ENCODE measurements at places on chromosomes 1 and 21. TPM values are rescaled to one million over a fixed set of nuclear protein-coding genes. Genes with fewer than 3 reads are reported as not detected.

GRCh38 chr1:193190096-193190744, 3.8 kb upstream of the B3GALT2 start:
- peak; percentile 45 for DNase-seq

- DNase-seq: peak; percentile 66
Observed at GRCh38 chr1:211259638-211260126, 516 bp downstream of the RCOR3 start.

- no peak for DNase-seq
Observed at GRCh38 chr1:152741656-152742055, 16.2 kb upstream of the KPRP start.

DNA sequence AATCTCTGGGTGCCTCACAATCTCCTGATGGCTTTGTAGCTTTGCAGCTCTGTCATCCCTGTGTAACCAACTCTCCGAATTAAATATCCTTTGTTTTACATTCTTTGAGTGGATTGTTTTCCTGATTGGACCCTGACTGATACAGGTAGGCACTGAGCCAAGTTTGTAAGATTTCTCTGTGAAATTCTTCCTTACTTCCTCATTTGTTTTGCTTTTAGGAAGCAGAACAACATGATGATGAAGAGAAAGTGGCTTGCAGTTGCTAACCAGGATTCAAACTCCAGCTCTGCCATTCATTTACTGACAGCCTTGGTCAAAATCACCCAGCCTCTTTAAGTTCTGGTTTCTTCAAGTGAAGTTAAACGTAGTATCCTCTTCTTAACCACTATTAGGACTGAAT, 452.3 kb downstream of the OMA1 start:
- DNase-seq: no peak

DNA sequence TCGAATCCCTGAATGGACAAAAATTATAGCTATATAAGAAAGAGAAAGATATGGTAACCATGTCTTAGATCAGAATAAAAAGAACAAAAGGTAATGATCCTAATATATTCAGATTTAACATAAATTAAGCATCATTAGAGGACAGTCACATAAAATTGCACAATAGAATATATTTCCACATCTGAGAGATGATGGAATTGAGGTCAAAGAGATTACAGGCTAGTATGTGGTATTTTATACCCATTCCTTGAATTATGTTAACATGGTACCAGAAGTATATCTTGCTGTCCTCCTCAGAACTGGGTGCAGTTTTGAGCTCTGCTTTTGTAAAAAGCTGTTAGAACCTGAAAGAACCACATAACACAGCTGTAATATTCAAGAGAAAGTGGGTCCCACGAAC, 245.6 kb upstream of the HOOK1 start:
- peak; percentile 29 for DNase-seq

- DNase-seq: peak; percentile 88
Observed at GRCh38 chr21:45981151-45982091, at the start of gene COL6A1. Gene COL6A1, plus strand, starts transcription at chr21:45981770. Its CDS starts 81 bp downstream, at chr21:45981851.

GRCh38 chr1:173304529-173305227, 97.5 kb upstream of the TNFSF4 start:
- no peak for DNase-seq

- no peak for DNase-seq
Observed at GRCh38 chr1:227490478-227490877, 72.9 kb upstream of the ZNF678 start.

- DNase-seq: no peak
Observed at GRCh38 chr1:94100785-94101612, 19.9 kb downstream of the ABCA4 start.

DNA sequence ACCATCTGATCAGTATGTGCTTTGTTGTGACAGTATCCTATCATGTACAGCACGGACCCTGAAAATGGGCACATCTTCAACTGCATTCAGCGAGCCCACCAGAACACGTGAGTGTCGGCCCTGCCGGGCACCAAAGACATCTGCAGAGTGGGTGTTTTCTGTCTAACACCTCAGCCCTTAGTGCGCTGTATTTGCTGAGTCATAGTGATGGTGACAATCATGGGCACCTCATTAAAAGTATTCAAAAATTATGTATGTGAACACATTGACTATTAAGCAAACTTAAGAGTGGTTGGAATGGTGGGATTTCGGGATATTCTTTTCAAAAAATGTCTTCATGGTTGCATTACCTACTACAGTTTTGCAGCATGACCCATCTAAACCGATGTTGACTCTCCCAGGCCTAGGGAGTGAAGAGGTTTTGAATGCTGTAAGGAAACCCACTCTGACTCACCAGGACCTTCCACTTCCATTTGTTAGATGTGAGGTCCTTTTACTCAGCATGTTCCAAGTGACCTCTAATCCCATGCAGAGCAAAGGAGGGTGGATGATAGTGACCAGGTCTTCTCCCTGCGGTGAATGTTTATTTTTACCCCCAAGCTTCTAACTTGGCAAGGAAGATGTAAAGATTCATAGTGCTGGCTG, 20.1 kb downstream of the MGST3 start:
- DNase-seq: no peak

DNA sequence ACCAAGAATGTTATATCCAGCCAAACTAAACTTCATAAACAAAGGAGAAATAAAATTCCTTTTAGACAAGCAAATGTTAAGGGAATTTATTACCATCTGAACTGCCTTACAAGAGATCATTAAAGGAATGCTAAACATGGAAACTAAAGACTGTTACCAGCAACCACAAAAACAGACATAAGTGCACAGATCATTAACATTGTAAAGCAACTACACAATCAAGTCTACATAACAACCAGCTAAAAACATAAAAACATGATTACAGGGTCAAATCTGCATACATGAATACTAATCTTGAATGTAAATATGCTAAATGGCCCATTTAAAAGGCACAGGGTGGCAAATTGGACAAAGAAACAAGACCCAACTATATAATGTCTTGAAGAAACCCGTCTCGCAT, 211.0 kb upstream of the PBX1 start:
- no peak for DNase-seq

DNA sequence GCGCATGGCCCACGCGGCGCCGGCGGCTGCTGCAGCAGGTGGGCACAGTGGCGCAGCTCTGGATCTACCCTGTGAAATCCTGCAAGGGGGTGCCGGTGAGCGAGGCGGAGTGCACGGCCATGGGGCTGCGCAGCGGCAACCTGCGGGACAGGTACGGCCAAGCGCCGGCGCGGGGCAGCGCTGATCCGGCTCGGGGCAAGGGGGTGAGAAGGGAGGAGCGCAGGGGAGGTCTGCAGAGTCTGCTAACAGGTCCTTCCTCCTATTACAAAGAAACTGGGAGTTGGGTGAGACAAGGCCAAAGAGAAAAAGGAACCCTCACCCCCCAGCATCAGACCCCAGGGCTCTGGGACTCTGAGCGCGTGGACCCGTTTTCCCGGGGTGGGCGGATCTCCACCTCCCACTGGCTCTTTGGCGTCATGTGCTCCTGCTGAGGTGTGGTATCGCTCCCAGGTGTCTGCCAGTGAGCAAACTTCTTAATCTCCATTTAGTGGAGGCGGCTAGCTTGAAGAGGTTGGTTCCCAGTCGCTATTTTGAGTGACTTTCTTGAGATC, 431 bp downstream of the MTARC1 start:
- DNase-seq: no peak

- no peak for DNase-seq
Observed at GRCh38 chr1:219790834-219791615, 137.3 kb downstream of the SLC30A10 start.

DNA sequence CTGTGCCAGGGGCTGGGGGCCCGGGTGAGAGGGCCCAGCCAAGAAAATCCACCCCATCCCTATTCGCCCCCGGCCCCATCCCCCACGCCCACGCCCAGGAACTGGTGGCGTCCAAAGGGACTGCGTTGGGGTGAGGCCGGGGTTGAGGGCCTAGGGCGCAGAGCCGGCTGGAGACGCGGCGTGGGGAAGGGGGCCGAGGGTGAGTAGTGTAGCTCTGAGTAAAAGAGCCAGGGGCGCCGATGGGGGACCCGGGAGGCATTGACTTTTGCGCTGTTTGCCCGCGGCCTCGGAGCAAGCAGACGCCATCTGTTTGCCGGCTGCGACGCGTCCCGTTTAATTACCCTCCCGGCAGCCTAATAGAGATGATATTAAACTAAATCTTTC, 3.5 kb upstream of the DMRTA2 start:
- no peak for DNase-seq

DNA sequence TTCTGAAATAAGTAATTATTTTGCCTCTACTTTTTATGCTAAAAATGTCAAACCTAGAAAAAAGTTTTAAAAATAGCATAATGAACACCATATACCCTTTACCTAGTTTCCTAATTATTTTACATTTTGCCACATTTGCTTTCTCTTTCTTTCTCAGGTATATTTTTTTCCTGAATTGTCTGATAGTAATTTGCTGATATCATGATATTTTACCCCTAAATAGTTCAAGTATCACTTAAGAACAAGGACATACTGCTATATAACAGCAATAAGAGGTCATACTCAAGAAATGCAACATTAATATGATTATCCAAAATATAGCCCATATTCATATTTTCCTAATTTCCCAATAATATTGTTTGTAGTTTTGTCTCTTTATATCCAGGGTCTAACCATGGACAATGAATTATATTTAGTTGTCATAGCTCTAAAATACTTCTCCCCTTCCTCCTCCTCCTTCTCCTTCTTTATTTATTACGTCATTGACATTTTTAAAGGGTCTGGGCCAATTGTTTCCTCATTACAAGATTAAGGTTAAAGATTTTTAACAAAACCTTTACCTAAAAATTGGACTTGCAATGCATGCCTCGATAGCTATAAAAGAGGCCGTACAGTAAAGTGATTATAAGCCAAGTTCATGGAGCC, 20.3 kb upstream of the SMYD2 start:
- no peak for DNase-seq

DNA sequence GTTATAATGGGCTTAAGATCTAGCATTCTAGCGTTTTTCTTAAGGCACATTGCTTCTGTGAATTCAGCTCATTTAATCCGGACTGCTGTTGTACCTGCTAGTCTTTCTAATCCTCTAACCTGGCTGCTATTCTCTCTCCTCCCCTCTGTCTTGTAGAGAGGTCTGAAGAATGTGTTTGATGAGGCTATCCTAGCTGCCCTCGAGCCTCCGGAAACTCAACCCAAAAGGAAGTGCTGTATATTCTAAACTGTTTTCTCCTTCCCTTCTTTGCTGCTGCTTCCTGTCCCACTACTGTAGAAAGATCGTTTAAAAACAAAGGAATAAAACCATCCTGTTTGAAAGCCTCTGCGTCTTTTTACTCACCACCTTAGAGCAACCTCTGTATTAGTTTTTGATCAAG, 37.3 kb downstream of the CDC42 start:
- DNase-seq: no peak

DNA sequence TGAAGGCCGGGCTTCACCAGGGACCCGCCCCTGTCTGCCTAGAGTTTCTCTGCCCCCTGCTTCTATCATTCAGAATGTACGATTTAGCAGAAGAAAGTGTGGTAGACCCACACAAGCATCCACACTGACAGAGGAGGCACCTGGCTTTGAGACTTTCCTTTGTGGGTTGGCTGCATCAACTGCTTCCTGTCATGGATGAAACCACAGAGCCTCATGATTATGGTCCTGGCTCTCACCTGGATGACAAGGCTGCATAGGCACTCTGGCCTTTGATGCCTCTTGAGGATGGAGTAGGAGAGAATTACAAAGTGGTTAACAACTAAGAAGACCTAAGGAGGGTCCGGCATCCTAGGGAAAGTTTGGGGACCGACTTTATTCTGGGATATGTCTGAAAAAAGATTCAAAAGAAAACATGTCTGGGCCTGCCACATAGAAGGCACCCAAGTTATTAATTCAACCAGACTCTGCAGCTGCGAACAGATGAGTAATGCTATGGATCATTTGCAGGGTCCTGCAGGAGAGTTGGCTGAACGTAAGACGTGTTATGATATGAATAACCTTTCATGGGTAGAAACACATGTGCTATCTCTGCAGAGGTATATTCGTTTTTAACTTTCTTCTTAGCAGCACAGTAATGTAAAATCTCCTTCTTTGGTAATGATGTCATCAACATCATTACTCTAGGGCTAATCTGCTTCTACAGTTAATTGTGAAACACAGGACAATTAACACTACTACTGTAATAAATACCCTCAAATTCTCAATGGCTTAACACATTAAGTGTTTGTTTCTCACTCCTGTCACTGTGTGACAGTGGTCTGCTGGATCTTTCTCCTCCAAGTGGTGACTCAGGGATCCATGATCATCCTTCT, 136.2 kb downstream of the SLC35F3 start:
- no peak for DNase-seq

GRCh38 chr1:119001181-119002027, 13.3 kb upstream of the TBX15 start:
- no peak for DNase-seq

DNA sequence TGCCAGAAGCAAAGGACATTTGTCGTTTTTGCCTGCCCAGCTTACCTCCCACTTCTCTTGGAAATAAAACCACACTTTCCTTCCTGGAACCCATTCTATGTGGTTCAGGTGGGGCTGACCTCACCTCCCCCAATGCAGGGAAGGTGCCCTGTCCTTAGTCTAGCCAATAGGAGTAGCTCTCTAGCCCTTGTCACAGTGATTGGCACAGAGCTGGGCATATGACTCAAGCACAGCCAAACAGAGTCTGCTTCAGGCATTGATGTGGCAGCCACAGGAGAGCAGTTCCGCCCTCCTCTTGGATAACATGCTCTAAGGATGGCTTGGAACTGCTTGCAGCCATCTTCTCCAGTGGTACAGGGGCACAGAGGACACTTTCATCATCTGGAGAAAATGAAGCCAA, 134.0 kb downstream of the LRIG2 start:
- no peak for DNase-seq

DNA sequence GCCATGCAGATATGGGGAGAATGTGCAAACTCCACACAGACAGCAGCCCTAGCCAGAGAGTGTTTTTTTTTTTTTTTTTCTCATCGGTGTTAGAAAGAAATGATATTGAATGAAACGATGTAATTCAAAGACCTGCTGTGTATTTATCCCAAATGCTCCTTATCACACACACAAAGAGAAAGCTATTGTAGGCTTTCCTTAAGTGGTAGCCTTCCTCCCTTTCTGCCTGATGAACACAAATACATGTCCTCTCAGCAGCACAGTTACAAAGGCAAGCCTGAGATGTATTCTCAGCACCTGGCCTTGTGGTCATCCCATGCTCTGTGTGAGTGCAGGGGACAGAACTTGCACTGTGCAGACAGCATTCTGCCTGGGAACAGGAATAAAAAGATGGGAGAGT, 93.8 kb downstream of the PLPPR5 start:
- no peak for DNase-seq

The C2CD2 gene
- 22.2 TPM for total RNA-seq

The MDM4 gene
- total RNA-seq: 14.5 TPM

The DCDC2B gene
- not detected for total RNA-seq

The ANGPTL7 gene
- total RNA-seq: not detected

The TDRD10 gene
- total RNA-seq: not detected

The CFHR4 gene
- total RNA-seq: not detected

The PINK1 gene
- 45.5 TPM for total RNA-seq

The XKR8 gene
- 6.5 TPM for total RNA-seq

The OR6N1 gene
- not detected for total RNA-seq

The SPRR2A gene
- not detected for total RNA-seq

The TGFB2 gene
- total RNA-seq: 7.7 TPM

The RHD gene
- not detected for total RNA-seq

The RXFP4 gene
- not detected for total RNA-seq

The AK5 gene
- 426 TPM for total RNA-seq

The BARHL2 gene
- total RNA-seq: not detected
